Activated CD4-positive, alpha-beta T cell treated with anti-CD3 and anti-CD28 coated beads, Interleukin-2, Interleukin-4, amounts not matched to agents 100 ng/mL and 50 ng/mL, durations not matched to agents 16 hours and 8 hours (primary cell): ENCODE measurements at places on chromosomes 2 and 18.

GRCh38 chr2:237877576-237878307, 18.3 kb downstream of the RAMP1 start:
- DNase-seq: no peak

GRCh38 chr2:80303006-80303908, 1.3 kb downstream of the LRRTM1 start:
- no peak for DNase-seq

- DNase-seq: no peak
These were observed 111.9 kb downstream of the DCC start for GRCh38 chr18:52451851-52452250.

DNA sequence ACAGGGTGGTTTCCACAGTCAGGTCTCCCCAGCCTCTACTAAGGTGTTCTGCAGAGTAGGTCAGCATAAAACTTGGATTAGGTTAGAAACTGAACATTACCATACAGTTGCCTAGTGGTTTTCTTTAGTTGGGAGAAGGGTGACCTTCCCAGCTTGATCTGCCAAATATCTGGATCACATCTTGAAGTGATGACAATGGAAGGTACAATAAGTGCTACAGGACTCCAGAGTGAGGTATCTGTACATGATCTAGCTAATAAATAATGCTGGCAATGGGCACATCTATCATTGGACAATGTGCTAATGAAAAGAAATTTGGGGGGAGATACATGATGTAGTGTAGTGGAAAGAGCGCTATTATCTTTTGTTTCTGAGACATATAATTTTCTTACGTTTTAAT, 54.6 kb upstream of the ACVR1 start:
- no peak for DNase-seq

DNA sequence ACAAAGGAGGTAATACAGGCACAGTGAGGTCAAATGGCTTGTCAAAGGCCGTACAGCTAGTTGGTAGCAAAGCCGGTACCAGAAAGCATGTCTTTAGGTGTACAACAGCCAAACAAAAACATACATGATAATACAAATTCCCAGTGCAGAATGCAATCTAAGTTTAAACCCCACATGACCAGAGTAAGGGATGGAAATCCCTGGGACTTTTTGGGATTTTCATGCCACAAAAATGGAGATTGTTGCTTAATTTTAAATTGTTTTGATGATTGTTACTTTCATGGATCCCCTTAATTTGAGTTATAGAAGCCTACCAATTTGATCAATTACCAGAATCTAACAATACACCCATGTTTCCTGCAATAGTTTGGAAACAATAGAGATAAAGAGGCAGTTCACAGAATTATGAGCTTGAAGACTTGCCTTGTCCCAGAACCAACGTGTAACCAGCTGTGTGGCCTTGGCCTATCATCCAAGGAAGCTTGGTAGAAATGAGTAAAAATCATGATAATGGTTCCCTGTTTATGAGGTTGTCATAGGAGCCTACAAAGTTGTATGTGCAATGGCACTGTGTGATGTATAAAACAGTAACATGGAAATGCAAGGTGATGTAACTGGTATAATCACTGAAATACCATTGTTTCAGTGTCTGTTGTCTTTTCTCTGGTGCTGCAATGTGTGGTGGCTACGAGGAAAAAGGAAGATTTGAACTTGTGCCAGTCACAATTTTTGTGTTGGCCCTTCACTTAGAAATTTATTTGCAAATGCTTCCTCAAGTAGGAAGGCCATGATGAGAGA, 85.3 kb downstream of the ZEB2 start:
- DNase-seq: no peak
